CD4-positive, alpha-beta T cell treated with Interleukin-4 for 4 hours (primary cell): ENCODE measurements at places on chromosomes 5 and 9.

DNA sequence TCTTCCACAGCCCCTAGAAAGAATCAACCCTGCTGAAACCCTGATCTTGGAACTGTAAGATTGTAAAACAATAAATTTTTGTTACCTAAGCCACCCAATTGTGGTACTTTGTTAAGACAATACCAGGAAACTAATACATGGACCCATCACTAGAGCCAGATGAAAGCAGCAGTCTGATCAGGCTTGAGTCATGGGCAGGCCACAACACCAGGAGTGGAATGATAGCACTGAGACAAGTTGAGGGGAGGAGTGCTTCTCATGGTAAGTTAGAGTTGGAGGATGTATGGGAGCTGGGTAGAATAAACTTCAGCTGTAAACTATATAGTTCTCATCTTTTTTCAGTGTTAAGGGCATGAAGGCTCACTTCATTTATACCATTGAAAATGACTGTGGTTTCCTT is 164.4 kb upstream of the OR13F1 start:
- no peak for DNase-seq

DNA sequence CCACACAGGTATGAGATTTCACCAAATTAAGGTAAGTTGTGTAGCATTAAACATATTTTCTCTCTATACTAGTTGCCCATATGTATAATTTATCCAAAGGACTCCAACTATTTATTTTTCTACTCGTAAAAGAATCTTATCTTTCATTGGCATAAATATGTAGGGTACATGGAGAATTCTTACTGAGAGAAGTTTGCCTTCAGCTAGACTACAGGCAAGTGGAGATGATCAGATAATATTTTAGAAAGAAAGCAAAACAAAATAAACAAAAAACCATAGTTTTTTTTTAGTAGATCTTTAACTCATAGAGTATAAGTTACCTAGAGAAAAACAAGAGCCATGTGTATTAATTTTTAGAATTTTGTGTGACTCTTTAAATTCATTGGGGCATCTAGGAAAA is 743.1 kb upstream of the ARRDC3 start:
- DNase-seq, result no peak

GRCh38 chr9:87675906-87676515 is 49.9 kb upstream of the CTSL start:
- no peak for DNase-seq

- no peak for DNase-seq
Measured at GRCh38 chr9:130794923-130795495, 40.0 kb upstream of the ABL1 start.

GRCh38 chr5:8919096-8919495 is 626.8 kb downstream of the SEMA5A start:
- no peak for DNase-seq

DNA sequence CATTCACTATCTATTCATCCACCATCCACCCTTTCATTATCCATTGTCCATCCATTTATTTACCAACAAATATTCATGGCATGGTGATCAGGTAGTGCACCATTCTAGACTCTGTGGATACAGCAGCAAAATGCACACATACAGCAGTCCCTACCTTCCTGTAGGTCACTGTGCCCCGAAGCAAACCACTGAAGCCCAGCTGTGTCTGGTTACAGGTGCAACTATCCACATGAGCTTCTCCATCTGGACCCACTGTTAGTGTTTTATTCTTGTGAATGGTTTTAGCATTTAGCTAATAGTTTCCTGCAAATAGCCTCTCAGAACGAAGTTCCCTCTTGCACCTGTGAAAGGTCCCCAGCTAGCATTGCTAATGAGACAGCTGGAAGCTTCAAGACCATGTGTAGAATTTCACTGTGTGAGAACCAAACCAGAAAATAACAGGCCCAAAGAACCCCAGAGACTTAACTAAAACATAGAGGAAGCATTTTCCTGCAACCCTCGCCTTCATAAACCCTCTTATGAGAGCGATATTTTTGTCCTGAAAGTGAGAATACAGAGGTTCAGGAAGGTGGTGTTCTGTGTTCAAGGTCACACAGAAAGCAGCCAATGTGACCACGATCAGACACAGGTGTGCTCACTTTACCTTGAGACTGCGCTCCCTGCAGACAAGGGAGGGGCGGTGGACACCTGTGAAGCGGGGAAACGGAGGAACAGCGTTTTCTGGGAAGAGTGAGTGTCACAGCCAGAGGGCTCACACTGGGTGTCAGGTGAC is 18.5 kb downstream of the PAEP start:
- DNase-seq, result no peak

DNA sequence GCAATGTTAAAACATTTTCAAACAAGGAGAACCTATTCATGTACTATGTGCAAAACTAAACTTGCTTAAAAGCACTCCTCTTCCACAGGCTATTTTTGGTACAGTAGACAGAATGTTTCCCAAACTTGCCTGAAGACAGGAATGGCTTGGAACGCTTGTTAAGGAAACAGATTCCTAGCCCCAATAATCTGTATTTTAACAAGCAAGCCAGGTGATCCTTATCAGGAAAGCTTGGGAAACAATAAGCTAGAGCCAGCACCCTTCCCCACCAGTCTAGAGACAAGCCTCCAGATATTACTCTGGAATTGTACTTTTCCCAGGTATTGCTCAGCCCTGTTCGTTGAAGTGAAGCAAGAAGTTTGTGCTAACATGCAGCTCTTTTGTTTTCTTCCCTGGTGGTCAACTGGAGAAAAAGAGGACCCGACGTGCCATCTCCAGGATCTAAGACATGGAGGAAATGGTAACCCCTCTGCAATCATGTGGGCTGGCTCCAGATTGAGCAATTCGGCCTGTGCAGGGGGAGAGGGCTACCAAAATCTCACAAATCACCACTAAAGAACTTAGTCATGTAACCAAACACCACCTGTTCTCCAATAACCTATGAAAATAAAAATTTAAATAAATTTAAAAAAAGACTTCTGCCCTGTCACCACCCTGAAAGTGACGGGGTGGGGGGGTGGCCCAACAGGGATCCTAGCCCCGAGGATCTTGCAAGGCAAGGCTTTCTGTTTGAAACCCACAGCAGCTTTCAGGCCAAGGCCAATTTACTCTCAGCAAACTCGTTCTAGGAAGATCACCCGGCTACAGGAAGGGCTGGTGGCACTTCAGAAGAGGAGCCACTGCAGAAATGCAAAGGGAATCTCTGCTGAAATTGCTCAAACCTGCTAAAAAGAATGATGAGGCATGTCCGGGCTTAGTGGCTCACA is 48.6 kb downstream of the SHB start:
- DNase-seq, result no peak

DNA sequence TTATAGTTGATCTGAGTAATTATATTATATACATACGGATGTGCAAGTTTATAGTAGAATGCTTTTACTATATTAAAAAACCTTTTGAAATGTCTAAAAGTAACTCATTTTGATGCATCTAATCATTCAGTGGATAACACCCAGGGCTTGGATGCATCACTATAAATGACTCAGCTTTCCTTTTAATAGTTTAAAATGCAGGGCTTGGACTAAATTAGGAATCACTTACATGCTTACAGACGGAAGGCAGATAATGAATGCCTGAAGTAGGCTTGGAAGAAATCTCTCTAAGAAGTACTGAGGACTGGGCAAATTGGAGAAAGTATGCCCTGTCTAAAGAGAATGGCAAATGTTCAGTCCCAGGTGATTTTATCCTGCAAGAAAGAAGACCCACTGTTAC is 362.5 kb upstream of the CCNH start:
- no peak for DNase-seq

DNA sequence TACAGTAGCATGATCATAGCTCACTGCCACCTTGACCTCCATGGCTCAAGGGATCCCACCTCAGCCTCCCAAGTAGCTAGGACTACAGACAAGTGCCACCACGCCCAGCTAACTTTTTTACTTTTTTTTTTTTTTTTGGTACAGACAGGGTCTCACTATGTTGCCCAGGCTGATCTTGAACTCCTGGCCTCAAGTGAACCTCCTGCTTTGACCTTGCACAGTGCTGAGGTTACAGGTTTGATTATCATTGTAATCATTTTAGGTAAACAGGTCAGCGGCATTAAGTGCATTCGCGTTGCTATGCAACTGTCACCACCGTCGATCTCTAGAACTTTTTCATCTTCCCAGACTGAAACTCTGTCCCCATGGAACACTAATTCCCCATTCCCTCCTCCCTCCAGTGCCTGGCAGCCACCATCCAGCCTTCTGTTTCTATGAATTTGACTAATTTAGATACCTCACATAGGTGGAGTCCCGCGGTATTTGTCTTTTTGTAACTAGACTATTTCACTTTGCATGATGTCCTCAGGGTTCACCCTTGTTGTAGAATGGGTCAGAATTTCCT is 5.8 kb upstream of the CARD19 start:
- no peak for DNase-seq

- DNase-seq, result no peak
Measured at GRCh38 chr5:112752335-112752734, 14.7 kb downstream of the APC start.

GRCh38 chr9:82101475-82101874 is 112.9 kb downstream of the SPATA31D1 start:
- no peak for DNase-seq

- DNase-seq, result no peak
Measured at GRCh38 chr9:124415852-124416484, 726 bp upstream of the PSMB7 start.

GRCh38 chr9:114178756-114179450 is 23.6 kb downstream of the COL27A1 start:
- DNase-seq, result no peak

DNA sequence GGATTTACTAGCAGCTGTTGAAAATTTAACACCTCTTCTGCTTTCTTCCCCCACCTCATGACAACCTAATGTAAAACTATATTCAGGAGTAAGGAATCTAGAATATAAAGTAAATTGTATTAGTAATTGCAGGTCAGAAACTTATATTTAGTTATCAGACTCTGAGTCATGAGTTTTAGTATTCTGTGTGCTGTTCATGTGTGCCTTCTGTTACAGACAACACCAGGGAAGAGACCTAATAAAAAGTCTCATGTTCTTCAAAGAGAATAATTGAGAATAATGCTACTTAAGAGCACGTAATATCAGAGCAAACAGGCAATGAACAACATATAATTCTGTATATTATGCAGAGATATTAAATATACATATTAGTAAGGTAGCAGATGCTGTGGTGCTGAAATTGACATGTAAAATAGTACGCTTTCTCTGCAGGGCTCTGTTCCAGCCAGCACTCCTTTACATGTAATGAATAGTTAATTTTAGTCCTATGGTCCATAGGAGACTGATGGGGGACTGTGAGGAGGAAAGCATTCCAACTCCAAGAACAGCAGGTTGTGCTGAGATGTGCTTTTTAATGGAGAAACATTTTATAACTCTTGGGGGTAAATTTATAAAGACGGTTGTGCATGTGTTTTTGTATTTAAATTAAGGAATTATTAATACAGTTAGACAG is 106.4 kb downstream of the ZSWIM6 start:
- no peak for DNase-seq

- DNase-seq, result no peak
Measured at GRCh38 chr5:154243736-154244135, 53.2 kb downstream of the GALNT10 start.

- no peak for DNase-seq
Measured at GRCh38 chr5:123433596-123433995, 10.4 kb upstream of the CEP120 start.

GRCh38 chr9:71955300-71955915 is 44.0 kb downstream of the C9orf85 start:
- no peak for DNase-seq

DNA sequence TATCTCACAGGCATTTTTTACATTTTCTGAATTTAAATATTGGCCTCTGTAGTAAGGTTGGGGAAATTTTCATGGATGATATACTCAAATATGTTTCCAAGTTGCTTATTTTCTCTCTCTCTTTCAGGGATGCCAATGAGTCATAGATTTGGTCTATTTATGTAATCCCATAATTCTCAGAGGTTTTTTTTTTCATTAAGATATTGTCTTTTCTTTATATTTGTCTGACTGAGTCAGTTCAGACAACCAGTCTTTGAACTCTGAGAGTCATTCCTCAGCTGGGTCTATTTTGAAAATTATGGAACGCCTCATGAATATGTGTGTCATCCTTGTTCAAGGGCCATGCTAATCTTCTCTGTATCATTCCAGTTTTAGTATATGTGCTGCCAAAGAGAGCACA is 223.2 kb downstream of the PCSK1 start:
- DNase-seq, result no peak

DNA sequence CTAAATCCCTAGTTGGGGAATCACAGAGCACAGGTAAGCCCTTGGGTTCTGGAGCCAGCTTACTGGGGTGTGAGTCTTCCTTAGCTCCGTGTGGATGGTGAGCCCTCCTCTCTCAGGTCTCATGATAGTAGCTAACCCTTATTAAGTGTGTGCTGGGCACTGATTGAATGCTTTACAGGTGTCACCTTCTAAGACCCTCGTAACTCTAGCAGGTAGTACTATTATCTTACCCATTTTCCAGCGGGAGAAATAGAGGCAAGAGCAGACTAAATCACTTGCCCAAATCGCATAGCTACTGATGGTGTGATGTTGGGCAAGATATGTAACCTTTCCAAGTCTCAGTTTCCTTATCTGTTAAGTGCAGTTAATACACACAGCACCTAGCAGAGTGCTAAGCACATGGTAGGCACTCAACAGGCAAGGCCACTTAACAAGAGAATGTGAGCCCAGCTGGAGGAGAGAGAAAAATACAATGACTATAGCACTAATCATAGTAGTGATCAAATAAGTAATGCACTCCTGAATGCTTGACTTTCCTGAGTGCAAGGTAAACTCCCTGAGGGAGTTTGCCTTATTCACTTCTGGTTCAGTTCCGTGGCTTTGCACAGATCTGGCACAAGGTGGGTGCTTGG is at the start of gene DCANP1:
TSS of gene DCANP1 (minus strand) at position 51 of the 632 bp plus-strand sequence. CDS start 240 bp downstream, outside the sequence.
- DNase-seq, result no peak

DNA sequence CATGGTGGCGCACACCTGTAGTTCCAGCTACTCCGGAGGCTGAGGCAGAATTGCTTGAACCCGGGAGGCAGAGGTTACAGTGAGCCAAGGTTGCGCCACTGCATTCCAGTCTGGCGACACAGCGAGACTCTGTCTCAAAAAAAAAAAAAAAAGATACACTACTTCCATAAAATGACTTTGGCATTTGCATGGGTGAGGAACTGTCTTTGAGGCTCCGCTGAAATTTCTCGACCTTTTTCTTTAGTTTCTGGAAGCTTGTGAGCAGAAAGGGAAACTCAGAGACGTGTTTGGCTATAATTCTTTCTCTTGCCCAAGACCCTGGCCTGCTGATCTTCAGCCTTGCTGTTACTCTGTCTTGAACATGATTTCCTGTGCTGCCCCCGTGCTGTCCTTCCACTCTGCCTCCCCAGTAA is 37.3 kb downstream of the SPIN1 start:
- no peak for DNase-seq

GRCh38 chr5:115381911-115382662 is 85.6 kb upstream of the CCDC112 start:
- no peak for DNase-seq

- DNase-seq, result no peak
Measured at GRCh38 chr5:158155067-158155466, 296.1 kb upstream of the CLINT1 start.

DNA sequence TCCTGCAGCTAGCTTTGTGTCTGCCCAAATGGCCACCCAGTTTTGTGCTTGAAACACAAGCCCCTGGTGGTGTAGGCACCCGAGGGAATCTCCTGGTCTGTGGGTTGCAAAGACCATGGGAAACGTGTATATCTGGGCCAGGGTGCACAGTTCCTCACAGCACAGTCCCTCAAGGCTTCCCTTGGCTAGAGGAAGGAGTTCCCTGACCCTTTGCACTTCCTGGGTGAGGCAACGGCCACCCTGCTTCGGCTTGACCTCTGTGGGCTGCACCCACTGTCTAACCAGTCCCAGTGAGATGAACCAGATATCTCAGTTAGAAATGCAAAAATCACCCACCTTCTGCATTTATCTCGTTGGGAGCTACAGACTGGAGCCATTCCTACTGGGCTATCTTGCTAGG is 865.0 kb upstream of the ACO1 start:
- no peak for DNase-seq
